ENCODE measurements at places on chromosomes 7 and 10.

- no peak for DNase-seq
These were observed 9.8 kb upstream of the CYP2C18 start for GRCh38 chr10:94673614-94674321.

DNA sequence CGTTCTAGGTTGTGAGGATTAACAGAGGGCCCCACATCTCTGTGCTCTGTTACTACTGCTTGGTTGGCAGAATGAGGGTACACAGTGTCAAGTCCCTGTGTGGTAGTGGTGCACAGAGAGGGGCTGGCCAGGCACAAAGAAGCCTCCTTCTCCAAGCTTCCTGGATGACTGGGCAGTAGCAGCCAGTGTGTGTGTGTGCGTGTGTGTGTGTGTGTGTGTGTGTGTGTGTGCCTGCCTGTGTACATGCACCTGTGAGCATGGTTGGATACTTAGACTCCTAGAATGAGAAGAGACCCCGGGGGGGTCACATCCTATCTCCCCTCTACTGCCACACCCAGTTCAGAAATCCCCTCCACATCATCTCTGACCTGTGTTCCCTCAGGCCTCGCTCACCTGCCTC is 146.7 kb upstream of the UNC5B start:
- DNase-seq: no peak

DNA sequence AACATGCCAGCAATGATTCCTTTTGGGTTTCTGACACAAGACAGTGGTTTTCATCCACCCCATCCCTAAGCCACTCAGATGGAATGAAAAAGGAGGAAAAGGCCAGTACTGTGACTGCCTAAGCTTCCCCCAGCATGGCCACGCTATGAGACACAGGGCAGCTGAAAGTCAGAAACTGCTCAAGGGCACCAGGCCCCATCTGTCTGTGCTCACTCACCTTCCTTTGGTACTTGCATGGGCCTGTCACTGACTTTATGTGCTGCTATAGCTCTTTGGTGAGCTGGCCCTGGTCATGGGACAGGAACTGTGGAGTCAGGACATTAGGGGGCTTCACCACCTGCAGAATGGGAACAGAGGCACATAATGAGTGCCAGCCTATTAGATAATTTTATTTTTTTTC is 21.2 kb upstream of the ACSM6 start:
- no peak for DNase-seq

GRCh38 chr10:33134011-33134751 is 176.2 kb upstream of the ITGB1 start:
- DNase-seq: peak; percentile 93

- no peak for DNase-seq
These were observed 10.2 kb downstream of the SLIT1 start for GRCh38 chr10:97175586-97175985.

- DNase-seq: no peak
These were observed 183.5 kb downstream of the CREB5 start for GRCh38 chr7:28595801-28596200.

- DNase-seq: no peak
These were observed 20.8 kb upstream of the DDIT4 start for GRCh38 chr10:72252972-72253371.

- DNase-seq: no peak
These were observed 12.8 kb upstream of the SH3PXD2A start for GRCh38 chr10:103868200-103868599.

GRCh38 chr10:110461088-110461487 is 36.6 kb upstream of the DUSP5 start:
- DNase-seq: no peak

Measured in RWPE1 (cell line).